ENCODE measurements at places on chromosomes 3 and 15.

GRCh38 chr3:123395235-123395634, 53.7 kb downstream of the ADCY5 start:
- no peak for DNase-seq

- no peak for DNase-seq
Observed at GRCh38 chr3:186788482-186789370, 5.3 kb downstream of the EIF4A2 start.

- no peak for DNase-seq
Observed at GRCh38 chr3:60594025-60594424, 657.2 kb downstream of the FHIT start.

GRCh38 chr3:62550439-62550838, 177.1 kb upstream of the FEZF2 start:
- DNase-seq: no peak

GRCh38 chr3:27423463-27423862, 54.3 kb upstream of the NEK10 start:
- no peak for DNase-seq
